ENCODE measurements at places on chromosomes 11 and 22.

DNA sequence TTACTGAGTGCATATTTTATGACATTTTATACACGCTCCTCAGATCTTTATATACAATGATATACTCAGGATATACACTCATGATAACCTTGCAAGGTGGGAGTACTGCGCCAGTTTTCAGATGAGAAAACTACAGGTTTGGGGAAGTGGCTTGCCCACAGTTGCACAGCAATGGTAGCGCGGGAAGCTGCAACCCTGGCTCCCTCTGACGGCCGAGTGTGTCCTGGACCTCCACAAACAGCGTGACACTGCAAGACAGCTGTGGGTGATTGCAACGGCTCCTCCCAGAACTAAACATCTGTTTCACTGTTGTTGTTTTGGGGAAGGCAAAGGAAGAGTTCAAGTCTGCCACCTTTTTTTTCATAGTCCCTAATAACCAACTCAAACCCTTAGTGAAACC, 47.0 kb downstream of the PACSIN2 start:
- DNase-seq, result no peak

GRCh38 chr11:96091476-96091875, 167.6 kb upstream of the MTMR2 start:
- DNase-seq, result no peak

DNA sequence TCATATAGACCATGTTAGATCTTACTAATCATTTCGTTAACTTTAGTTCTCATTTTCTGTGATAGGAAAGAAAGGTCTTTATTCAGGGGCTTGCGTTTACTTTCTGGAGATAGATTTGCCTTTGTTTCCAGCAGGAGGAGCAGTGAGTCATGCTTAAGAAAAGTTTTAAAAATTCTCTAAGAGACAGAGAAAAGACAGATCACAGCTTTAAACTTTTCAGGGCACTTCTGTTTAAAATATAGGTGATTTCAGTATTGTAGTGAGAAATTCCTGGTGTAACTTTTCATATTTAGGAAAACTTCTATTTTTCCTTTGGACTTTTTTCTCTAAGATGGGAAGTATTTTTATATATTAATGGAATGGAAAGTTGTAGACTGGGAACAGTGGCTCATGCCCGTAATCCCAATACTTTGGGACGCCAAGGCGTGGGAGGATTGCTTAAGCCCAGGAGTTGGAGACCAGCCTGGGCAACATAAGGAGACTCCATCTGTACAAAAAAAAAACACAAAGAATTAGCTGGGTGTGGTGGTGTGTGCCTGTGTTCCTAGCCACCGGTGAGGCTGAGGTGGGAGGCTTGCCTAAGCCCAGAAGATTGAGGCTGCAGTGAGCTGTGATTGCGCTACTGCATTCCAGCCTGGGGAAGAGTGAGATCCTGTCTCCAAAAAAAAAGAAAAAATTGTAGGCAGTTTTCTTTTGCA, 60.3 kb downstream of the ATXN10 start:
- no peak for DNase-seq

DNA sequence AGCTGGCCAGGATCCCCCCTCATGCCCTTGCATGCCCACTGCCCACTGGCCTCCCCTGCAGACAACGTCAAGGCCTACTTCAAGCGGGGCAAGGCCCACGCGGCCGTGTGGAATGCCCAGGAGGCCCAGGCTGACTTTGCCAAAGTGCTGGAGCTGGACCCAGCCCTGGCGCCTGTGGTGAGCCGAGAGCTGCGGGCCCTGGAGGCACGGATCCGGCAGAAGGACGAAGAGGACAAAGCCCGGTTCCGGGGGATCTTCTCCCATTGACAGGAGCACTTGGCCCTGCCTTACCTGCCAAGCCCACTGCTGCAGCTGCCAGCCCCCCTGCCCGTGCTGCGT, 7.9 kb downstream of the AIP start:
- DNase-seq, result peak; percentile 15

DNA sequence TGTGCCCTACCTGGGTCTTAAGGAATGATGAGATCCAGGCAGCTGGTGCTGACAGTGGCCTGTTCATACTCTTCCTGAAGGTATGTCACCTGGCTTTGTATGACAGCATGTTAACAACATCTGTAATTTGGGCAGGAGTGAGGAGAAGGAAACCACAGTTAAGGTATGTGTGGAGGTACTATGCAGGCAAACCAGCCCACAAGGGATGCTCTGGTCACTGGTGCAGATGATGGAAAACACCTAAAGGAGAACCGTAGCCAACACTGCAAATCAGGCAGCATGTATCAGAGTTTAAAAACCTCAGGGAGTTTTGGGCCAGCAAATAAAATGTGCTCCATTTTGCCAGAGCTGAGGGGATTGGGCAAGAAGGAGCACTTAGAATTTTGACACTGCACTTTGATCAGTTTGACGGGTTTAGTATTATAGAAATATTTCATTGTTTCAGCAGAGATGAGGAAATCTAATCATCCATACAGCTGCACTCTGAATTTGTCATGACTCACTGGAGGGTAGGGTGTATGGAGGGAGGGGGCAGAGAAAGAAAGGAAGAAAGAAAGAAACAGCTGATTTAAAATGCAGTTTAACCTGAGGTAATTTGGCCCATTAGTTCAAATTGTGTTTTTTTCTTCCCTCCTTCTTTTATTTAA, 260.9 kb downstream of the KIRREL3 start:
- DNase-seq, result no peak

GRCh38 chr11:2742201-2742600, 42.4 kb upstream of the KCNQ1OT1 start:
- DNase-seq, result no peak

- no peak for DNase-seq
These were observed 45.9 kb upstream of the CARS1 start for GRCh38 chr11:3103076-3103475.

DNA sequence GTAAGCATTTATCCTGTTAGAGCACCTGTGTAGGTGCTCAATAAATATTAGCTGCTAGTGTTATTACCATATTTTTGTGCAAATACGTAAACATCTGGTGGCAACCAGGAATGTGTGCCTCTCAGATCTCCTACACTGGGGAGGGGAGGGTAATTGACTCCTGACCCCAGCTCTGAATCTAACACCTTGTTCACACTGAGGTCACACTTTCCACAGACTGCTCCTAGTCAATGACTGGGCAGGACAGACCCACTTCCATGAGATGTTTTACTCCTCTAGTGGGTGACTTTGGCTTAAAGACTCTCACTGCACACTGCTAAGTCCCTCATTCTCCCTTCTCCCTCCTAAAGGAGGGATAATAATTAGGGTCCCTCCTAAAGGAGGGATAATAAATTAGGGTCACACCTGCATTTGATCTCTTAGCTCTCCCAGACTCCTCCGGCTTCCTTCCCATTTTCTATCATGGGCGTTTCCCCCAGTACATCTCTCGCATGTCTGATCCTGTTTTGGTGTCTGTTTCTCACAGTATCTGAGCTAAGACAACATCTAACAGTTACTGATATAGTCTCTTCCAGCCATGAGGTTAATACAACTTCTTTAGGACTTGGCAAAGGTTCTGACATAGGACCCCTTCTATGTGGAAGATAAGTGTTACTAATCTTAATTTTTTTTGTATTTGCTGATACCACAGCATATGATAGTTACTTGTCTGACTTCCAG, 8.0 kb downstream of the CSTPP1 start:
- DNase-seq, result no peak

DNA sequence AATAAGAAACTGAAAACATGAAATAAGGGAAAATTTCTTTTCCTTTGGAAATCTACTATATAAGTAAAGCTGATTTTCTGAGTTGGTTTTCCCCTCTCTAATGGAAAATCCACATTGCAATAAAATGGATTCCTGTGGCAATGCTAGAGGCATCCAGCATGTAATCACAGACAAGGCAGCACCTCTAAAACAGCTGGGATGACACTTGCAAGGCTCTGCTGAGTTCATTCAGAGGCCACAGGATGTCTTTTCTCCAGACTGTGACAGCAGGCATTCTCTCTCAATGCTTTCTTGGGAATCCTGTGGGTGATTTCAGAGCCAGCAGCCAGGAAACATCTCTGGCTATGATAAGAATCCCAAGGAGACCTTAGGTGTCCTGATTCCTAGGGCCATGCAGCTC, 201.3 kb upstream of the BLID start:
- DNase-seq, result no peak

- no peak for DNase-seq
These were observed 9.3 kb downstream of the MSANTD4 start for GRCh38 chr11:106012744-106013143.

GRCh38 chr11:115385226-115385625, 119.0 kb downstream of the CADM1 start:
- DNase-seq, result no peak

GRCh38 chr11:68541991-68542390, 81.4 kb downstream of the PPP6R3 start:
- DNase-seq, result no peak
